ENCODE measurements at places on chromosomes 6 and 20.

DNA sequence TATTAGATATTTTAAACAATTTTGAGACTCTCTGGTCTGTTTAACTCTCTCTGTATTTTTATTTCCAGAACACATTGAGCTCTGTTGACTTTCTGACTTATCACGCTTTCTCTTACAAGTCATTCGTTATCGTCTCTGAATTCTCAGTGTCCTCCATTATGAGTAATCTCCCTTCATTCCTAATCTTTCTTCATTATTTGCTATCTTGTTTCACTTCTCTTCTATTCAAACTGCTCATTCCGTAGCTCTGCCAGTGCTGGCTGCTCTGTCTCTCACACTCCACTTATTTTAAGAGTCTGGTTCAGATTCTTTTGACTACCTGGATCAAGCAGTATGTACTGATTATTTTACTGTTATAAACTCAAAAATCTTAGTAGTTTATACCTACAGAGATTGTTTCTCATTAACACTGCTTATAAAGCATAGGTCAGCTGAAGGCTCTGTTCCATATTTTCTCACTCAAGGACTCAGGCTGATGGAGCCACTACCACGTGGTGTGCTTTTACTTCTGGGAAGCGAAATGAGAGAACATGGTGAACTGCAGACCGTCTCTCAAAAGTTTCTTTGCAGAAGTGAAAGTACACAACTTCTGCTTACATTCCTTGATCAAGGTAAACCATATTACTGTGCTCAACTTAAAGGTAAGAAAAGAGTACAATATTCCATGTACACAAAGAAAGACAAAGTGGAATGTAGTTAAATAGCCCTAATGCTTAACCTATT lies 485.2 kb downstream of the GRIK2 start:
- no peak for DNase-seq

DNA sequence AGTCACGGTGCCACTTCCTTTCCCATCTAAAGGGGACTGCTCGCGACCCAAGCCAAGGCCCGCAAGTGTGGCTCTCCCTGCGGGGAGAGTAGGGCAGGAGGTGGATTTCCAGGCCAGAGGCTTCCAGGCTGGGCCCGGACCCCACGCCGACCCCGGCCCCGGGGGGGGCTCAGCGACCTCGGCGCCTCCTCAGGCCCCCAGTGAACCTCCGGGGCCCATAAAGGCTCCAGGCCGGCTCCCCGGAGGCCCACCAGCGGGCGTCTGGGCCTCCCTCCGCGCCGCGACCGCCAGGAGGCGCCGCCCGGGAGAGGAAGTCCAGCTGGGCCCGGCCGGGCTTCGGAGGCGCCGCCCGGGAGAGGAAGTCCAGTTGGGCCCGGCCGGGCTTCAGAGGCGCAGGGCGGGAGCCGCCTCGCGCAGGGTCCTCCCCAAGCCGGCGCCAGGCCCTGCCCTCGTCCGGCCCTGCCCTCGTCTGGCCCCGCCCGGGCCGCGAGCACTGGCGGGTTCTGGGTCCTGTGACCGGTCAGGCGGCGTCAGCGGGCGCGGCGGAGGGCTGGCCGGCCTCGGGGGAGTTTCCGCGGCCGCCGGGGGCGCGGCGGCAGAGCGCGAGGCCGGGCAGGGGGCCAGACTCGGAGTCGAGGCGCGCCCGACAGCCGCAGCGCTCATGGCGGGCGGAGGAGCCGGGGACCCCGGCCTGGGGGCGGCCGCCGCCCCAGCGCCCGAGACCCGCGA lies at the start of gene RAB32:
Gene RAB32, plus strand, starts transcription at position 623 of the 729 bp plus-strand sequence. Its CDS starts 39 bp downstream, at position 662.
- peak; percentile 98 for DNase-seq

DNA sequence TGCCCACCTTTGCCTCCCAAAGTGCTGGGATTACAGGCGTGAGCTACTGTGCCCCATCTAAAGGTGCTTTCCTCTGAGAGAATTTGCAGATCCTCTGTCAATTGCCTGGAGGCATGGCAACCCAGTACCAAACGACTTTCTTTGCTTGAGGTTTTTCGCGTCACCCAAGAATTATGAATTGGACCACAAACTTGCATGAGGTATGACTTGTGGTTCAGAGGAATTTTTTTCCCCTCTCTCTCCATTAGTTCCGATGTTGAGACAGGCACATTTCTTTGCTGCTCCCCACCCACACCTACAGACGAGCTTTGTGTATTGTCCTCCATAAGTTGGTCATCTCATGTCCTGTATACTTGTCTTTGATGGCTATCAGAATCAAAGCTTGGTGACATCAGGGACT lies 11.8 kb upstream of the SCAF8 start:
- DNase-seq, result no peak

DNA sequence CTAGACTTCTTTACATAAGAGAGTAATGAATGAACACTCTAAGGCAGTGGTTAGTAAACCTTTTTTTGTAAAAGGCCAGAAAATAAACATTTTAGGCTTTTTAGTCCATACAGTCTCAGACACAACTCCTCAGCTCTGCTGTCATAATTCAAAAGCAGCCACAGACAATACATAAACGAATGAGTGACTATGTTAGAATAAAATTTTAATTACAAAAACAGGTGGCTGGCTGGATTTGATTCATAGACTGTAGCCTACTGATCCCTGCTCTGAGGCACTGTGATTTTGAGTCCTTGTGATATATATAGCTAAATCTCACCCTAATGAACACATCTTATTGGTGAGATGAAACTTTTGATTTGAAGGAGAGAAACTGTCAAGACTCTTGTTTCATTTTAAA lies 155.1 kb downstream of the AIG1 start:
- DNase-seq, result no peak

DNA sequence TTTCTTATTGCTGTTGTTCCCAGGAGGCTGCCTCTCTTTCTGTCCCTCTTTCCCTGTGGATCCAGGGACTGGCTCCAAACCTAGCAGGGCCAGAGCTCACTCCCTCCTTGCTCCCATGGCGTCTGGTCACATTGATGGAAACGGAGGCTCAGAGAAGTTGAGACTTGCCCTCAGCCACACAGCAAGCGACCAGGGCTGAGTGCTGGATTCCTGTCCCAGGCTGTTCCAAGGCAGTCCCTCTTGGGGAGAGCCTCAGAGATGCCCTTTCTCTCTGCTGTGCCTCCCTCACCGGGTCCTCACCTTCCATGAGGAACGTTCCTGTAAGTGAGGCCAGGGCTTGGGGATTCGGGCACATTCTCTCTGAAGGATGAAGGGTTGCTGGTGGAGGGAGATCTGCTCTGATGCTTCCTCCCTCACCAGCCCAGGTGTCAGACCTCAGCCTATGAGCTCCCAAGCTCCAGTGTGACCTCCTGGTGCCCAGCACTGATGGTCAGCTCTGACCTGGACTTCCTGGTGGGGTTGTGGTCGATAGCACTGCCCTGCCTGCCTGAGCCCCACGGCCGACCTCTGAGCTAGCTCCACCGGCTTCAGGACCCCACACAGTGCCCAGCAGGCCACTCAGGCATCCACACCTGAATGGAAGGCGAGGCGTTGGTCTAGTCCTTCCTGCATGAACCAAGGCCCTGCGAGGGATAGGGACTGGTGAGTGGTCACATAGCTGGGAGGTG lies 26.8 kb downstream of the SUN5 start:
- DNase-seq, result no peak

DNA sequence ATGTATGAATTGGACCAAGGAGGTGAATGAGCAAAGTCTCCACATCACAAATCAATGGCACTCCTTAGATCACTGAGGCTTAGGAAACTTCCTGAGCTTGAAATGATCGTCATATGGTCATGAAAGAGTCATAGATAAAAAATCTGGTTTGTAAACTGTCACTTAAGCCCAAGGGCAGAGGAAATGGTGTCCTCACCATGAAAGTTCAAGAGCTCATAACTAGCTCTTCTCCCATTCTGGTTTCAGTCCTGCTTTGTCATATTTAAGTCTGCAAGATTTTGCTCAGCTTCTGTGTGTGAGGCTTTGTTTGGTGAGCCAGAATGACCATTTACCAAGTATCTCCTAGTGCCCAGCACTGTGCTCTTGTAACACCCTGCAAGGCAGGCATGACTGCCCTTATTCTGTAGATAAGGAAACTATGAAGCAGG lies 60.5 kb downstream of the GJA10 start:
- no peak for DNase-seq

GRCh38 chr6:141675957-141676356 lies 456.8 kb upstream of the GJE1 start:
- no peak for DNase-seq

- no peak for DNase-seq
Measured at GRCh38 chr6:143375022-143375585, 75.4 kb downstream of the ADAT2 start.

- no peak for DNase-seq
Measured at GRCh38 chr6:111486921-111487320, 3.9 kb upstream of the REV3L start.

DNA sequence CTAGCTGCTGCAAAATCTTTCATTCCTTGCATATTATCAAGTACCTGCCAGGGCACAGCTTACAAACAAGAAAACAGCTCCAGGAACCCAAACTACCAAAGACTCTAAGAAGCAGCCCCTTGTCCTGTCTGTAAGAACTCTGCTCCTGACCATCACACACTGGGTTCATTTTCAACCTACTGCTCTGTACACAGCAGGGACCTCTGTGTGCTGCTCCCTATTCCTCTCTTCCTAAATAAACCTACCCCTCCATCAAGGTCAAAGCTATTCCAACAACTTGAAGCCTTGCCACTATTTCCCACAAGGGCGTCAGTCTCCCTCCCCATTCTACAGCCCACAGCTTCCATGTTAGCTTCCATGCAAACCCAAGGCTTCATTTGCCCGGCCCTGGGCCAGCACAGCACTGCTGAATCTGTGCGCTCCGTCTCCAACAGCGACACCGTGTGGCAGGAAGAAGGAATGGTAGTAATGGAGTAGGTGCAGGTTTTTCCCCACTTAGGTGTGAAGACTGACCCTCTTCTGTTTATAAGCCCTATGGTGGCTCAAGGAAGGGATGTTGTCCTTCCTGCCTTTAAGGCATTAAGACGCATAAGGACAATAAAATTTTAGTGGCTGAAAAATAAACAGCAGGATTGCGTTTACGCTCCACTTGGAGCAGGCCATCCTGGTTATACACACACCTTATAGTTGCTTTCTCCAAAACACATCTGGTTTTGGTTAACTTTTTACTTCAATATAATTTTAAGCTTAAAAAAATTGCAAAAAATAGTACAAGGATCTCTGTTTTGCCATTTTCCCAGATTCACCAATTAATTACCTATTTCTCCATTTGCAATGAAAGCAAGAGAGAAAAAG lies 115.2 kb upstream of the NXT1 start:
- peak; percentile 60 for DNase-seq

GRCh38 chr6:154106251-154106650 lies 67.2 kb downstream of the OPRM1 start:
- DNase-seq, result peak; percentile 19

DNA sequence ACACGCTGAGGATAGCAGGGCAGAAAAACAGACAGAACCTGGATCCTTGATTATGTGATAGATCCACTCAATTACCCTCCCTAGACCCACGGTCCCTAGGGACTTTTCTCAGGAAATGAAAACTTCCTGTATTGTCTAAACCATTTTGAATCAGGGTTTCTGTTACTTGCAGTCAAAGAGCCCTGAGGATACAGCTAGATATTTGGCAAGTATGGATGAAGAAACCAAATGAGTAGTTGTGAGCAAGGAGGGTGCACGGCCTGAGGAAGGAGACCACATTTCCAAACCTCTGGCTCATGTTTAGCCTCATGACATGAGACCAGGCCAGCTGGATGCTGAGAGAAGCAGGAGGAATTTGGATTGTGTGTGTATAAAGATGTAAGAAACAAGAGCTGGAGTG lies 91.6 kb downstream of the MRPL14 start:
- peak; percentile 91 for DNase-seq

GRCh38 chr20:49880177-49880576 lies 35.2 kb downstream of the SPATA2 start:
- no peak for DNase-seq

GRCh38 chr20:42399802-42400201 lies 781.6 kb upstream of the CHD6 start:
- DNase-seq, result no peak

GRCh38 chr6:37303891-37304503 lies 46.1 kb upstream of the TMEM217 start:
- peak; percentile 31 for DNase-seq

DNA sequence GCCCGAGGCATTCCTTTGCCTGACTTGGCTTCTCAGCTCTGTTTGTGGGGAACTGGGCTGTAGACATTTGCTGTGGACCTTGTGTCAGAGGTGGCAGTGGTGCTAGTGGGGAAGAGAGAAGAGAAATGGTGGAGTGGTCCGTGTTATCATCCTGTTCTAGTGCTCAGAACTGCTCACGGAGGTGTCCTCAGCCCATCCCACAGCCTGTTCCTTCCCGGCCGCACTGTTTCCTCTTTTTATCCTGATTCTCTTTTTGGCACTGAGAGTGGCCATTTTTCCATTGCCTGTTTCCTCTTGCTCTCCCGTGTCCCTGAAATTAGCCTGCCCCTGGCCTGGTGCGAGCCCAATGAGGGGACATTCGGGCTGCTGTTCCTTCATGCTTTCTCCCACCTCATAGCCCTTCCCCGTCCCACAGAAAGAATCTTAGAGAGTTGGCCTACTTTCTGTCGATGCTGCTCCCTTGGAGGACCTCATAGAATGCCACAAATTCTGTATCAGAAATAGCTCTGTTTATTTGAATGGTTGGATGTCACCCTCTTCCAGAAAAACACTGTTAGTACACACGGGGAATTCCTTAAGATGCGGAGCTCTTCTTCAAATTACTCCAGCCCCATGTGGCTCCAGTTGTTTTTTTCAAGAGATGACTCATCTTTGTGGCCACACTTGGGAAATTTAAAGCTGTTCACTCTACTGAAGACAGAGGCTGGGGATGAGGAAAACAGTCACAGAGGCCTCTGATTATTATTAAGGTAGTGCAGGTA lies 26.1 kb downstream of the FARS2 start:
- peak; percentile 70 for DNase-seq

GRCh38 chr6:101937108-101937507 lies 543.6 kb downstream of the GRIK2 start:
- DNase-seq, result no peak

- DNase-seq, result no peak
Measured at GRCh38 chr20:36179170-36179945, 24.8 kb downstream of the EPB41L1 start.

DNA sequence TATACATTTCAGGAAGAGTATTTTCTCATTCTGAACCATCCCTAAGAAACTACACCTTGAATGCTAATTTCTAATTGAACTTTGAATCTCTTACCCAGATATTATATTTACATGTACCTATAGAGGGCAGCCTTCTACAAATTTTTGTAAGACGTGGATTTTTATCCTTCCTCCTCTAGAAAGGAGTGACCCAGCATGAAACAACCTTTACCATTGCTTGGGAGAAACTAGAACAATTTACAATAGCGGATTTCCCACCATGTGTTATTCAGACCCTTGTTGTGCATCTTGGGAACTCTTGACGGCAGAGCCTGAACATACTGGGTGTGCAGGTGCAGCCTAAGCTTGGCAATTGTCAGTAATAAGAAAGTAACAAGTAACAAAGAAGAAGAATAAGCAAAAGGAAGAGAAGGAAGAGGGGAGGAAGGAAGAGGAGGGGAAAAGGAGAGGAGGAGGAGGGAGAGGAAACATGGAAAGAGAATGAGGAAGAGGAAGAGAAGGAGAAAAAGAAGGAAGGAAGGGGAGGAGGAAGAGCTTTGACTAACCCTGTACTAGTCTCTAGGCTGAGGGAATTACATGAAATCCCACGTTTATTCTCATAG lies 10.8 kb upstream of the TAAR1 start:
- peak; percentile 73 for DNase-seq
